ENCODE measurements at places on chromosomes 16 and 17. TPM values are rescaled to one million over a fixed set of nuclear protein-coding genes. Genes with fewer than 3 reads are reported as not detected.
A peak's percentile ranks its signal among the peaks of the same experiment; 100 is the strongest.

- no peak for DNase-seq
- peaks cover 15% of the 10 kb centered on the region for H3K36me3 ChIP-seq
- no peaks in the 10 kb centered on the region for H3K27me3 ChIP-seq
- peaks cover 21% of the 10 kb centered on the region for H3K4me1 ChIP-seq
- no peak overlapping the region for H3K4me3 ChIP-seq
- H3K27ac ChIP-seq = no peak overlapping the region
Measured at GRCh38 chr17:40150276-40150675, 9.9 kb downstream of the CASC3 start.

DNA sequence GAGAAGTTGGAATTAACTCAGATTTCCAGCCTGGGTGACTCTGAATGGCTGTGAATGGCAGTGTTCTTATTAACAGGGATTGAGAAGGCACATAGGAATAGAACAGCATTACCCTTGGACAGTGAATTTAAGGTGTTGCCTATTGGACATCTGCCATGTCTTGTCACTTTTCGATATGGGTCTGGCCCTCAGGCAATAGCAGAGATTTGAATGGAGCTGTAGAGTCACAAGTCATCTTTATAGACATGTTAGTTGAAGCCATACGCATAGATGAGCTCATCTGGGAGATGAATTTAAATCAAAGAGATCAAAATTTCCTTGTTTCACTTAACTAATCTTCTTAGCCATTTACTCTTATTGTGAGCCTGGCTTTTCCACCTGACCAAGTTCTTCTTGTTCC is 14.9 kb upstream of the DHRS11 start:
- H3K4me3 ChIP-seq = no peak overlapping the region
- no peak for DNase-seq

DNA sequence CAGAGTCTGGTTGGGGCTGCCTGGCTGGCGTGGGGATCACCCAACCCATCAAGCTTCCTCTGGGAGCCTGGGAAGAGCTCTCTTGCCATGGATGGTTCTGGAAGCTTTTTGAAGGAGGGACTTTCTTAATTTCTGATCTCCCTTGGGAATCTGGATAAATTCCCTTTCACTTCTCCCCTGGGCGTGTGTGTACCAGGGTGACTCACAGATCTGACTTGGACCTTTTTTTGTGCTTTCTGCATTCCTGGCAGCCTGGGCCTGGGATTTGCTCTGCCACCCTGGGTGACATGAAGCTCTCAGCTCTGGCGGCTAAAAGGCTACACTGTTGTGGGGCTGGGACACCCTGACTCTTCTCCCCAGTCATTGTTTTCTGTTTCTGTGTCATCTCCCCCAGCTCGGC is 70.1 kb downstream of the ABCC1 start:
- H3K4me1 ChIP-seq = no peaks in the 10 kb centered on the region
- H3K27ac ChIP-seq = no peak overlapping the region
- peaks cover 4% of the 10 kb centered on the region for H3K27me3 ChIP-seq
- H3K4me3 ChIP-seq = no peak overlapping the region
- DNase-seq = no peak
- peaks cover 35% of the 10 kb centered on the region for H3K36me3 ChIP-seq

DNA sequence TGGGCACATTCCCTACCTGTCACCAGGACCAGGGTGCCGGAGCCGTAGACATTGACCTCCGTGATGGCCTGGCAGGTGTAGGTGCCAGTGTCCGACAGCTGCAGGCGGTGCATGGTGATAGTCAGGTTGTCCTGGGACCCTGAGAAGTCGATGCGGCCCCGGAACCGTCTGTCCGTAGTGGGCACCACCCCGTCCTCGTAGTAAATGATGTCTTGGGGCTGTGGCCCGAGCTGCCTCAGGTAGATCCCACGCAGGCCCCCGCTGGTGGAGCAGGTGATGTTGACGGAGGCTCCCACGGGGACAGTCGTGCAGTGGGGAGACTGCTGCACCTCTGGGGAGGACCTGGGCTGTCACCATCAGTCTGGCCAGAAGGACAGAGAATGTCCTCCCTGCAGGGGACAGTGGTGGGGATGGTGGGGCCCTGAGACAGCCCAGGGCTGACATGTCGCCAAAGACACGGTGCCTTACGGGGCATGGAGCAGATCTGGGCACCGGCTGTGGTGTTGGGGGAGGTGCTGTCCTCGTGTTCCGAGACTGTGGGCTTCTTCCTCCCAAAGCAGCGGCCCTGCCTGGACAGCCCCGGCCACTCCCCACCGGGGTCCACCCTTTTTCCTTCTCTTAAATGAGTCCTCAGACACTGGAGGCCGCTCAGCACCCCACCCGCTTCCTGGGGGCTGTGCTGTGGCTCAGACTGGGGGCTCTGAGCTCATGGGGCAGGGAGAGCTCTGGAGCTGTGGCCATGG is 586 bp downstream of the CD7 start:
- peak overlapping the region; percentile 92 for H3K4me3 ChIP-seq
- H3K4me1 ChIP-seq = peaks cover 20% of the 10 kb centered on the region
- no peak for DNase-seq
- H3K27ac ChIP-seq = no peak overlapping the region

- no peak overlapping the region for H3K4me3 ChIP-seq
- DNase-seq = no peak
- no peaks in the 10 kb centered on the region for H3K4me1 ChIP-seq
Measured at GRCh38 chr16:14150796-14151195, 79.7 kb downstream of the MRTFB start.

DNA sequence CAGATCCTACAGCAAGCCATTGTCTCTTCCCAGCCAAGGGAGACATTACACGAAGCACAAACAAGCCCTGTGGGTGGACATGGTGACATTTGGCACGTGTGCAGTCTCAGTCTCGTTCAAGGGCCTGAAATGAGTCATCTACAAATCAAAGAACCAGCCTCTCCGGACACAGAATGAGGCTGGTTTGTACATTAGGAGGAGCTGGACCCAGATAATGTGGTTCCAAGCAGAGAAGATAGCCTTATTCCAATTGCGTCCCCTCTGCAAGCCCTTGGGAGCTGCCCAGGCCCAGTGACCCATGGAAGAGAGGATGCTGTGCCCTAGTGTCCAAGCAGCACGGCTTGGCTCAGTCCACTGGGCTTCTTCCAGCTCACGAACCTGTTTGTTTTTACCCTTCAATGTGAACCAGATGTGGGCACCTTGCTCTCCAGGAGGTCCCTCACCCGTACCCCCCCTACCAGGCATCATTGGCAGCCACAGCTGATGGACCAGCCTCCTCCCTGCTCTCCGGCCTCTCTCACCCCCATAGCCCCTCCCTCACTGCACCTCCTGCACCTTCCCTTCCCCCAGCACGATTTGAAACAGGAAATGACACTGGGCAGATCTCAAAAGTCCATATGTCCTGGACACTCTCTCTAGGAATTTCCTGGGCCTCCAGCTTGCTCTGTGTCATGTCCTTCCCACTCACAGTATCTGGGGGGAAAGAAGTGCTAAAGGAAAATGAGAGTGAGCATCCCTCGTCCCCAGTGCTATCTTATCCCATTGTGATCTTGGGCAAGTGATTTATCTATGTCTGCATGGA is 26.2 kb downstream of the KPNA2 start:
- H3K36me3 ChIP-seq = no peaks in the 10 kb centered on the region
- no peak overlapping the region for H3K4me3 ChIP-seq
- no peaks in the 10 kb centered on the region for H3K4me1 ChIP-seq

- no peak overlapping the region for H3K4me3 ChIP-seq
- DNase-seq = no peak
- peaks cover 28% of the 10 kb centered on the region for H3K36me3 ChIP-seq
- H3K27me3 ChIP-seq = peaks cover 3% of the 10 kb centered on the region
Measured at GRCh38 chr16:20920799-20921198, 20.2 kb downstream of the LYRM1 start.

DNA sequence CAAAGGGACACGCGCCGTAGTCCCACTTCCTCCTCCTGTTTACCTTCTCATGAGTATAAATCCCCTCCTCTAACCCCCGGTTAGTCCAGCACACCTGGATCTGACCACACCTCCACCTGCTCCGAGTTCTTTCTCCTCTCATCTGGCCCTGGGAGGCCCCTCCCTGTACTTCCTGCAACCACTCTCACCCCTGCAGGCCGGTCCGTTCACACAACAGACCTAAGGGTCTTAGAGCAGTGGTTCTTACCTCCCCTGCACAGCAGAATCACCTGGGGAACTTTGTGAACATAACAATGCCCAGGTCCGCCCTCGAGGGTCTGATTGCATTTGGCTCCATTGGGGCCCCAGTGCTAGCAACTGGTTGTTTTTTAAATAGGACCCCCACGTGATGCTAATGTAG is 24.8 kb downstream of the TMEM114 start:
- no peak for DNase-seq
- H3K27ac ChIP-seq = no peak overlapping the region
- no peaks in the 10 kb centered on the region for H3K36me3 ChIP-seq
- H3K27me3 ChIP-seq = peaks cover 8% of the 10 kb centered on the region

DNA sequence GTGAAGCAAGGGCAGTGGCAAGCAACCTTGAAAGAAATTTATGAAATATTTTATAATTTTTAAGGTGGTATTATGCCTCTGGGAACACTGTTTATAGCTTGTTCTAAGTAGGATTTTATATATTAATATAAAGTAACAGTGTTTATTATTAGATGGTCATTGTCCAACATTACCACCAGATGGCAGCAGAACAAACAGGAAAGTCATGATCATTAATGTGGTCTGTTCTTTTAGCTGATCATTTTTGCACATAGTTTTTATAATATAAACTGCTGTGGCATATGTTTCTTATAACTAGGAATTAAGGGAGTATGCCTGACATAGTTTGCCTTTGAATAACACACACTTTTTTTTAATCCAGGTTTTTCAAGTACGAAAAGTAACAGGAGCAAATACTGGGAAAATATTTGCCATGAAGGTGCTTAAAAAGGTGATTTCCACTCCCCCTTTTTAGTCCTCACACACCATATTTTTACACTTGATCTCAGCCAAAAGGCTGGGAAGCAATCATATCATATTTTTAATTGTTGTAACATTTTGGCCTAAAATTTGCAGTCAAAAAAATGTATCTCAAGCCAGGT is 21.4 kb downstream of the RPS6KB1 start:
- H3K4me3 ChIP-seq = no peak overlapping the region
- no peak overlapping the region for H3K27ac ChIP-seq
- H3K36me3 ChIP-seq = peaks cover 22% of the 10 kb centered on the region
- H3K4me1 ChIP-seq = no peaks in the 10 kb centered on the region
- peak; percentile 43 for DNase-seq
- no peaks in the 10 kb centered on the region for H3K27me3 ChIP-seq

- peaks cover 3% of the 10 kb centered on the region for H3K36me3 ChIP-seq
- no peak overlapping the region for H3K4me3 ChIP-seq
- no peak for DNase-seq
- no peaks in the 10 kb centered on the region for H3K4me1 ChIP-seq
- no peak overlapping the region for H3K27ac ChIP-seq
Measured at GRCh38 chr17:65074778-65075250, 18.3 kb upstream of the GNA13 start.

DNA sequence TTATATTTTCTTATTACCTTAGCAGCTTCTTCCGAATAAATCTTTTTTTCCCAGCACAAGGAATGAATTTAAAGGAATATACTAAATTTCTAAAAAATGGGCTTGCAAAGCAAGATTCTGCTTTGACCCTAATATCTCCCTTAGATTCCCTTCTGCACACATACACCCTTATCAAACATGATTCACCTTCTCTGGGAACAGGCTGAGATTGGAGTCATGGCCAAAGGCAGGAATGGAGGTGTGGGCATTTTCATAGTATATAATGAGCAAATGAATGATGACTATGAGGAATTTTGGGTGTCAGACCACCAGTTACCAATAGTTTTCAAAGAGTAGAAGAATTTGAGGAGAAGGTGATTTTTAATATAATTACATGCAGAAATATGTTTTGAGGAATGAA is 231.3 kb upstream of the CDH11 start:
- H3K27me3 ChIP-seq = peaks cover 3% of the 10 kb centered on the region
- H3K27ac ChIP-seq = no peak overlapping the region
- H3K36me3 ChIP-seq = no peaks in the 10 kb centered on the region
- no peak for DNase-seq
- H3K4me1 ChIP-seq = no peaks in the 10 kb centered on the region
- H3K4me3 ChIP-seq = no peak overlapping the region

Gene CCR7
- 50.9 TPM for polyA plus RNA-seq

Gene TBC1D3G
- polyA plus RNA-seq = not detected
